T-helper 9 cell (primary cell): ENCODE measurements at places on chromosomes 3 and 15.

GRCh38 chr3:183988216-183988790 lies 29.4 kb downstream of the ABCC5 start:
- DNase-seq = no peak

- DNase-seq = no peak
Measured at GRCh38 chr3:174363256-174363655, 495.9 kb upstream of the NAALADL2 start.

DNA sequence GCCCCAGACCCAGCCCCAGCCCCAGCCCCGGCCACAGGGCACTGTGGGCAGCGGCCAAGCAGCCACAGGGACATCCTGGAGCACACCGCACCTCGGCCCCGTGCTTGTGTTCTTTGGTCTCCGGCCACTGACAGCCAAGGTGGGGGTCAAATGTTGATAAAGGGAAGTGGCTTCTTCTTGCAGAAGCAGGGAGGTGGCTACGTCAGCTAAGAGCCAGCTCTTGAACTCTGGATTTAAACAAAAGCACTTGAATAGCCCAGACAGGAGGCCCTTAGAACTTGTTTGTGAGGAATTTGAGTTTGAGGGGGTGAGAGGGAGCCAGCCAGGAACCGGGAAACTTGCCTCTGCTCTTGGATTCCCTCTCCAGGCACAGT lies 135.8 kb upstream of the ABHD17C start:
- no peak for DNase-seq

DNA sequence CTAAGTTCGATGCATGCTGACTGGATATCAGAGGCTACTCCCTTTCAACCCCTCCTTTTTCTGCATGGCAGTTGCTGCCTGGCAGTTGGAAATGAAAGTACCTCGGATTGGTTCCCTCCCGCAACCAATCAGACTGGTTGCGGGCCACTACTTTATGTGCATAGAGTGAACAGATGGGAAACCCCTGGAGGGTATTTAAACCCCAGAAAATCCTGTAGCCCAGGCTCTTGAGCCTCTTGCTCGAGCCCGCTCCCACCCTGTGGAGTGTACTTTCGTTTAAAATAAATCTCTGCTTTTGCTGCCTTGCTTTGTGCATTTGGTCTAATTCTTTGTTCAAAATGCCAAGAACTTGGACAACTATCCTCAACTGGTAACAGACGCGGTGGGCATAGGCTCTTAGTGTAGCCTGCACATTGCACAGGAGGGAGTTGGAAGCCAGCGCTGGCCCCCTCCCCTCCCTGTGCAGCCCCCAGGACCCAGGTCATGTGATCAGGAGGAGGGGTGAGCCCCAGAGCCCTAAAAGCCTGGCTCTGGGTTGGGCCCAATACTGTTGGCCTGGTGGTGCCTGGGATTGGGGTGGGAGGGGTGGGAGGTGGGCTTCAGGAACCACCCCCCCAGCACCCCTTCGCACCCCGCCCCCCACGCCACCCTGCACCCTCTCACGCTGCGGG lies 26.8 kb downstream of the RHCG start:
- DNase-seq = no peak

GRCh38 chr3:73484656-73485248 lies 140.0 kb downstream of the PDZRN3 start:
- DNase-seq = no peak

DNA sequence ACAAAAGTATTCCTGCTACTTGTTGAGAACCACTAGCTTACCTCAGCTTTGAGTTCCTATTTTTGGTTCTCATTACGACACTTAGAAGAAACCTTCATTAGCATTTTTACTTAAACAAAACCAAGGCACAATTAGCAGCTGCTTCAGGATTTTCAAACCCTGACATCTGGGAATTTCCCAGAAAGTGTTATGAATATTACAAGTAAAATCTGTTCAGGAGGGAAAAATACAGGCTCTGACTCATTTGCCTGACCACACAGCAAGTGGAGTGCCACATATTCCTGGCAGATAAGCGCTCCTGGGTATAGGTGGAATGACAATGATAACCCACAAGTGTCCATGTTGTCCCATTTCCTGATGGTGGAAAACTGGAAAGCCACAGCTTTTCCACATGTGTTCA lies 10.3 kb upstream of the RFTN1 start:
- DNase-seq = no peak

- no peak for DNase-seq
Measured at GRCh38 chr15:48875241-48875960, 2.5 kb upstream of the EID1 start.

GRCh38 chr15:83102346-83102745 lies 5.1 kb upstream of the TM6SF1 start:
- no peak for DNase-seq

GRCh38 chr3:20975188-20975651 lies 775.8 kb downstream of the ZNF385D start:
- DNase-seq = no peak

DNA sequence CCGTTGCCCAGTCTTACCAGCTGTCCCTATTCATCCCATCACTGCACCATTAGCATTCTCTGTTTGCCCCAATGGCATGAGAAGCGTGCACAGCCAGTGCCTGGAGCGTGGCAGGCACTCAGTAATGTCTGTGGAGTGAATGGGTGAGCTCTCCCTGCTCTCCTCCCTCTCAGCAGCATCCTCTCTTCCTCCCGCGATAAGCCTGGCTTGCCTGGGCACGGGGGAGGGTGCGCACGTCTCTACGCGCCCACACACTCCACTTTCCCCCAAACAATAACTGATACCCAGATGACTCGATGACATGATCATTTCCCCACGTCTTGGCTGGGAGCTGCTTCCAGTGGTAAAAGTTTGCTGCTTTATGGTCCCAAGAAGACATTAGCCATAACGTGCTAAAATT lies 81.8 kb upstream of the LINGO1 start:
- no peak for DNase-seq

- DNase-seq = no peak
Measured at GRCh38 chr3:133055339-133055738, 17.1 kb downstream of the TMEM108 start.

GRCh38 chr3:78613421-78613879 lies 1154.3 kb downstream of the ROBO1 start:
- no peak for DNase-seq

GRCh38 chr3:172201870-172202236 lies 162.5 kb downstream of the FNDC3B start:
- DNase-seq = no peak
